ENCODE measurements at places on chromosomes 6 and 20. TPM values are rescaled to one million over a fixed set of nuclear protein-coding genes. Genes with fewer than 3 reads are reported as not detected.

- H3K27ac ChIP-seq, result no peak overlapping the region
- H3K4me3 ChIP-seq, result no peak overlapping the region
- no peak for DNase-seq
- no peaks in the 10 kb centered on the region for H3K4me1 ChIP-seq
- no peaks in the 10 kb centered on the region for H3K36me3 ChIP-seq
- H3K27me3 ChIP-seq, result peaks cover 5% of the 10 kb centered on the region
Observed at GRCh38 chr20:59561614-59562277, 42.6 kb upstream of the PHACTR3 start.

GRCh38 chr6:67252663-67253062 is 1382.4 kb upstream of the ADGRB3 start:
- H3K27ac ChIP-seq, result no peak overlapping the region
- no peaks in the 10 kb centered on the region for H3K4me1 ChIP-seq
- no peak for DNase-seq
- no peaks in the 10 kb centered on the region for H3K36me3 ChIP-seq
- no peaks in the 10 kb centered on the region for H3K27me3 ChIP-seq

Gene PLAGL1
- 16.3 TPM for total RNA-seq

- peak overlapping the region; percentile 36 for H3K4me3 ChIP-seq
- H3K27me3 ChIP-seq, result no peaks in the 10 kb centered on the region
- peaks cover 38% of the 10 kb centered on the region for H3K4me1 ChIP-seq
- H3K36me3 ChIP-seq, result peaks cover 17% of the 10 kb centered on the region
- peak overlapping the region; percentile 99 for H3K27ac ChIP-seq
Observed at GRCh38 chr6:111486921-111487320, 3.9 kb upstream of the REV3L start.

DNA sequence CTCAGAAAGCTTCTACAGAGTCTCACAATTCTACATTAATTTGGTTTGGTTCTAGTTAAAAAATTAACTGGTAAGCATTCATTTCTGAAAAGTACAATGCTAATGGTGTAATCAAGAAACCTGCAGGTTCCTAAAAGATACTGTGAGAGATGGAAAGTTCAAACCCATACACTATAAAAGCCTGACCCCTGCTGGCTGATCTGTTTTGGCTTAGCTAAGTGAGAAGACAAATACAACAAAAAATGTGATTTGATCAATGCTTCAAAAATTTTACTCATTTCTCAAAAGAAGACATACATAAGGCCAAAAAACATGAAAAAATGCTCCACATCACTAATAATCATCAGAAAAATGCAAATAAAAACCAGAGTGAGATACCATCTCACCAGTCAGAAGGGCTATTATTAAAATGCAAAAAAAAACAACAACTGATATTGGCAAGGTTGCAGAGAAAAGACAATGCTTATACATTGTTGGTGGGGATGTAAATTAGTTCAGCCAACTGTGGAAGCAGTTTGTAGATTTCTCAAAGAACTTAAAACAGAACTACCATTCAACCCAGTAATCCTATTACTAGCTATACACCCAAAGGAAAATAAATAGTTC is 102.8 kb downstream of the MOXD1 start:
- no peak overlapping the region for H3K4me3 ChIP-seq
- DNase-seq, result peak; percentile 23
- H3K36me3 ChIP-seq, result no peaks in the 10 kb centered on the region
- no peaks in the 10 kb centered on the region for H3K4me1 ChIP-seq

DNA sequence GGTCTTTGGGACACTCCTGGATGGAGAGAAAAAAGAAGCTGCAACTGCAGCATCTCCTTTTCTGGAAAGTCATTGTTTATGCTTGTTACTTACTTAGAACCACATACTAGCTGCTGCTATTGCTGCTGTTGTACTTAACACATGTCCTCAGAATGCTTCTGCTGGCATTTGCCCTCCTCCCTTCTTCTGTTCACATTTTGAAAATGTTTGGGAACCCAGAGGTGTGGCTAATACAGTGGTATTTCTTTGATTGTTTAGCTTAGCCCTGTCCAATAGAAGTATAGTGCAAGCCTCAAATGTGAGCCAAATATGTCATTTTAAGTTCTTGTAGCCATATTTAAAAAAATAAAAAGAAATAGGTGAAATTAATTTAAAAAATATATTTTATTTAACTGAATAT is 8.4 kb downstream of the DTD1 start:
- peaks cover 18% of the 10 kb centered on the region for H3K36me3 ChIP-seq
- H3K27ac ChIP-seq, result no peak overlapping the region
- H3K4me1 ChIP-seq, result no peaks in the 10 kb centered on the region
- no peak overlapping the region for H3K4me3 ChIP-seq
- no peaks in the 10 kb centered on the region for H3K27me3 ChIP-seq

DNA sequence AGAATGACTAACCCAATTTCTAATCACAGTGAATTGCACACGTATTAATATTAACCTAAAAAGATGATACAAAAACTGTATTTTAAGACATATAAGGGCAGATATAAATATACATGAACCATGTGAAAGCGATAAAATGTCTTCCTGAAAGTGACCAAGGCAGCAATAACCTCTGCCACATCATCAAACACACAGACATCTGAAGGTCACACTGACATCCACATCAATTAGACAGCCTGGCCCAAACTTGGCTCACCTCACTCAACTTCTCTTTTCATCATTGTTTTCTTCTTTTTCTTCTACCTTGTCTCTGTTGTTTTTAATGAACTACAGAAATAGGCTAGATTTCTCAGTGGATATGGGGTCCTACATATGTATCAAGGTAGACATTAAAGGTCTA is 128.5 kb downstream of the TRDN start:
- H3K4me3 ChIP-seq, result no peak overlapping the region
- no peaks in the 10 kb centered on the region for H3K4me1 ChIP-seq
- no peak overlapping the region for H3K27ac ChIP-seq
- no peak for DNase-seq
- no peaks in the 10 kb centered on the region for H3K36me3 ChIP-seq

Gene CNKSR3
- total RNA-seq, result 0.12 TPM
